Activated naive CD8-positive, alpha-beta T cell treated with anti-CD3 and anti-CD28 coated beads, Interleukin-2, amount 10 ng/mL, durations not matched to agents 7 days and 5 days (primary cell): ENCODE measurements at places on chromosomes 7 and 10.

GRCh38 chr10:97427571-97428179 lies 1.7 kb downstream of the PGAM1 start:
- no peak for DNase-seq

DNA sequence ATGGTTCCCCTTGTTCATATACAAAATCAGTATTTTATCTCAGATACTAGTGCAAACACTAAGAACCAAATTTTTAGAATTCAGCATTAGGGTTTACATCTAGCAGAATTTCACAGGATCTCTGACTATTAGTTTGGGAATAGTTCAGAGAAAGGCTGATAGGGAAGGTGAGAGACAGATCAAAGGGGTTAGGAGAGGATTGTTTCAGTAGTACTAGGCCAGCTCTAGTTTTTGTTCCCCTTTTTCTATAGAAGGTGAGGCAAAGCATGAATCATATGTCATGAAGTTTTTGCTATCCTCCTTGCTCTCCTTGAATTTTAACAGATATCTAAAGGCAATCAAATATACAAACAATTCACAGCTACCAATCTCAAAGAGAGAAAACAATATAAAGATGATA lies 26.1 kb upstream of the CTNNA3 start:
- no peak for DNase-seq

GRCh38 chr10:500876-501275 lies 188.6 kb downstream of the DIP2C start:
- no peak for DNase-seq

DNA sequence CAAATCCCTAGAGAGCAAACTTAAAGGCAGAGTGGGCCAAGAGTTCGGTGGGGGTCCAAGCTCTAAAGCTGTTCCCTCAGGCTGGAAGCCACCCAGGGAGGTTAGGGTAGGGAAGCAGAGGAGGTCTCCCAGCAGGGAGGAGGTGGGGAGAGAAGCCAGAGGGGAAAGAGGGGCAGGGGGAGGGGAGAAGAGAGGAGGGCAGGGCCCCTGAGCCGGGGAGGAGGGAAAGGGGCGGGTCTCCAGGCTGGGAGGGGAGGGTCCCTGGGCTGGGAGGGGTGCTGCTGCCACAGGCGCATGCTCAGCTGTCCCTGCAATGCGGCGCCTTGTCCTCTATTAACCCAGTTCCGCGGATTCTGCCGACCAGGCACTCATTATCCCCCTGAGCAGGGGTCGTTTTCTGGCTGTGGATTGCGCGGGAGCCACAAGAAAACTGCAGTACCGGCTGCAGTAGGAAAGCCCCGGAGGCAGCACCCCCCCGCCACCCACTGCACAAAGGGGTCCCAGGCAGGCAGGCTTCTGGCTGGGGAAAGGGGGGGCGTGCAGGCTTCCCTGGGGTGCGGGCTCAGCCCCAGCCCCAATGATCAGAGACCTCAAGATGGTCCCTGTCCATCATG lies 49.3 kb downstream of the CAMK2B start:
- no peak for DNase-seq

- no peak for DNase-seq
Observed at GRCh38 chr10:12796401-12797160, 204.9 kb downstream of the CCDC3 start.

DNA sequence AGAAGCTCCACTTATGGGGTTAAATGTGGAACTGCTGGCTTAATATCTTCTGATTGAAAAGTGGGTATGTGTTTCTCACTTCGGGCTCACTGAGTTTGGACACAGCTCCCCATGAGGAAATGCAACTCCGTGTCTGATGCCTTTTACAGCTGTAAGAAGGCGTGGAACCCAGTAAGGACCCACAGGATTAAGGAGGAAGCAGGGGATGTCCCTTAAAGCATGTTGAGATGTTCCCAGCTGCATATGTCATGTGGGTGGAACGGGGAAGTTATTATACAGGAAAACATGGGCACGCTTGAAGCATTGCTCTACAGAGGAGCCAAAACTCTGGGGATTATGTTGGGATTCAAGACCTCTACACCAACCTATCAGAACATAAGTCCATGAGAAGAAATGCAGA lies 224.4 kb downstream of the NEBL start:
- DNase-seq, result no peak

DNA sequence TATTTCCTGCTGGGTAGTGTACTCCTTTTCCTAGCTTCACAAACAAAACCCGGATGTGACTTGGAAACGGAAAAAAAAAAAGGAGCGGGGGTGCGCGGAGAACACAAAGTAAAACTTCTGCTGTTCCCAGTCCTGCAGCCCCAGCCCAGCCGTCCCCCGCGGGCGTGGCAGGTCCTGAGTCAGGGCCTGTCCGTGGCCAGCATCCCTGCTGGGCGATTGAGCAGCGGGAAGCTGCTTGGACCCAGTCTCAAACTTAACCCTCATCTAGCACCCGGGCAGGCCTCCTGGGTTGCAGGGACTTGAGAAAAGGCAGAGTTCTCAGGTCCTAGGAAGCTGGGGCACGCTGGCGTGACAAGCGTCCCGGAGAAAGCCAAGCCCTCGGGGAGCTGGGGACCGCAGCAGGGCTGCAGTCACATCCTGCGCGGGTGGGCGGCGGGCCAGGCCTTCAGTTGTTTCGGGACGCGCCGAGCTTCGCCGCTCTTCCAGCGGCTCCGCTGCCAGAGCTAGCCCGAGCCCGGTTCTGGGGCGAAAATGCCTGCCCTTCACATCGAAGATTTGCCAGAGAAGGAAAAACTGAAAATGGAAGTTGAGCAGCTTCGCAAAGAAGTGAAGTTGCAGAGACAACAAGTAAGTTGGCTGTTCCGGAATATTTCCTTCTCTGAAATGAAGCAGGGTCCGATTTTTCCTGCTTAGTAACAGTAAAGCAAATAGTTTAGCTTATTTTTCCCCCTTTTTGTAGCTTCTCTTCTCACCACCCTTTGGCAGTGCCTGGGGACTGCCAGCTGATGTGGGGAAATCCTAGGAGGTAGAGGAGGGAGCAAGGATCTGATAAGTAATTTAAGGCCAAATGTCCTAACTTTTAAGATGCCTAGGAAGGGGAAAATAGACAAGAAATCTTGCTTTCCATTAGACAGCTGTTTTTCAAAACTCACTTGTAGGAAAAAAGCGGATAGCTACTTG lies at the start of gene GNG11:
Gene GNG11, plus strand, starts transcription at position 129 of the 960 bp plus-strand sequence. Its CDS starts 403 bp downstream, at position 532.
- DNase-seq, result peak; percentile 63

- DNase-seq, result no peak
Observed at GRCh38 chr7:47611045-47611511, 29.2 kb upstream of the TNS3 start.

- DNase-seq, result no peak
Observed at GRCh38 chr7:116327135-116327534, 116.8 kb downstream of the TES start.

DNA sequence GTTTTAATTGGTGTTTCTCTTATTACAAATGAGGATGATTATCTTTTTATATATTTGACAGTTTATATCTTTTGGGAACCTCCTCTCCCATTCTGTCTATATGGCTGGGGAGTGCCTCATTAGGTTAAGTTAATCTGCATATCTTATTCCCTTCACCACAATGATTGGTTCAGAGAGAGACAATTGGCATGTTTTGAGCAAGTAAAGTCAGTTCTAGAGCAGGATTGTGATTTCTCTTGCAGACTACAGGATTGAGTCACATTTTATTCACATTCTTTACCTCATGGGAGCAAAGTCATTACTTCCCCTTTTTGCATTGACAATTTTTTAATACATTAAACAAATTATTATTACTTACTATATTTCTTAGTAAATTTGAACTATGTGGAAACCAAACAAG lies 345.6 kb downstream of the MDFIC start:
- DNase-seq, result no peak

GRCh38 chr10:85979598-85979997 lies 387.0 kb downstream of the GRID1 start:
- DNase-seq, result no peak

DNA sequence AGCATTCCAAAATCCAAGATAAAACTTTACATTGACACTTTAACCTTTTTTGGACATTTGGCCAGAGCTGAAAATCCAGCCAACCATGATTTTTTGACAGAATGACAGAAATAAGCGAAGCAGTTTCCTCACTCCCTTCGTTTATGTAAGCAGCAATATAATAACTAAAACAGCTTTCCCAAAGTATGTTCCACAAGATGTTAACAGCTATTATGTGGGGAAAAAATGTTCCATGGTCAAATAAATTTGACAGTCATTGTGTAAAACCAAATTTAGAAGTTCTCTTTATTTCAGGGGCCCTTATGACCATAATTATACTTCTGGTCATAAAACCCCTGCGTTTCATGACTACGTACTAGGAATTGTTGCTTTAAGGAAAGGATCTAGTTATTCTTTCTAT lies 416.5 kb downstream of the MAGI2 start:
- DNase-seq, result no peak

DNA sequence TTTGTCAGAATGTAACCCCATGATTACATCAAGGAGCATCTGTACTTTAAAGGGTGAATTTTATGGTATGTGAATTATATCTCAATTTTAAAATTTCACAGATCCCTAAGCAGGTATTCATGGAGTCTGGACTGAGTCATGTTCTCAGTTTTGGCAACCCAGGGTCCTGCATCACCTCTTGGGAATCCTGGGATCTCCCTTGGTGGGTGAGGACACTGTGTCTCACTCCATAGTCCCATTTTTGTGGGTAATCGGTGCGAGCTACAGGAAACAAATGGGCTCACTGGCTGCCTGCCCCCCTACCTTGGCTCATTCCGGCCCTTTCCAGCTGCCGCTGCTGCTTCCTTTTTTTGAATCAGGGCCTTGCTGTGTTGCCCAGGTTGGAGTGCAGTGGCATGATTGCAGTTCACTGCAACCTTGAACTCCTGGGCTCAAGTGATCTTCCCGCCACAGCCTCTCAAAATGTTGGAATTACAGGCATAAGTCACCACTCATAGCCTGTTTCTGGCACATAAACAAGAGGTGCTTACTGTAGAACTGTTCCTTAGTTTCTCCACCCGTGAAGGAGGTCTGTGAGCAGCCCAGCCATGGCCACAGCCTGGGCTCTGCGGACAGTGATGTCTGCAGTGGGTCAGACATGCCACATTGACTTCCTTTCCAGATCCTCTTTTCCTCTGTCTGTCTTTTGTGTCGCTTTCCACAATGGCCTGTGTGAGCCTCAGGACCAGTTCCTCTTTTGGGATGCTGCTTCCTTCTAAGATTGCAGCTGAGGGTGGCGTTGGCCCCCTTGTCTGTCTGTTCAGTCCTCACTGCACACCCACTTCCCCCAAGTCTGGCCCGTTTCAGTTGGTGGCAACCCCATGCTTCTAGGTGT lies 14.5 kb downstream of the PALD1 start:
- no peak for DNase-seq

DNA sequence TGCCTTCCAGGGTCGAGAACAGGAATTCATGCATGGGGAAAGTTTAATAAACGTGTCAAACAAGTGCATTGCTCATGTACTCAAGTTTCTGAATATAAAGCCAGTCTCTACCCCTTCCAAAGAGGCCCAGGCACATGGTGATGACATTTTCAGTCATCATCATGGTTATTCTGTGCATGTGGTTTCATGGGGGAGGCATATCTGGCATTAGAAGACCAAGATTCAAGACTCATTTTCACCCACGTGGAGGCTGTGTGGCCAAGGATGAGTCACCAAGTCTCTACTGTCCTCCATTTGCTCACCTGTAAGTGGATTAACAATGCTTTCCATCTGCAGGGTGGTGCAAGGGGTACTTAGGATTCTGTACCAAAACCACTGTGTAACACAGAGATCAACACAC lies 34.0 kb upstream of the CNPY1 start:
- DNase-seq, result no peak

- peak; percentile 86 for DNase-seq
Observed at GRCh38 chr7:151448261-151449252, 8.6 kb upstream of the CRYGN start.

DNA sequence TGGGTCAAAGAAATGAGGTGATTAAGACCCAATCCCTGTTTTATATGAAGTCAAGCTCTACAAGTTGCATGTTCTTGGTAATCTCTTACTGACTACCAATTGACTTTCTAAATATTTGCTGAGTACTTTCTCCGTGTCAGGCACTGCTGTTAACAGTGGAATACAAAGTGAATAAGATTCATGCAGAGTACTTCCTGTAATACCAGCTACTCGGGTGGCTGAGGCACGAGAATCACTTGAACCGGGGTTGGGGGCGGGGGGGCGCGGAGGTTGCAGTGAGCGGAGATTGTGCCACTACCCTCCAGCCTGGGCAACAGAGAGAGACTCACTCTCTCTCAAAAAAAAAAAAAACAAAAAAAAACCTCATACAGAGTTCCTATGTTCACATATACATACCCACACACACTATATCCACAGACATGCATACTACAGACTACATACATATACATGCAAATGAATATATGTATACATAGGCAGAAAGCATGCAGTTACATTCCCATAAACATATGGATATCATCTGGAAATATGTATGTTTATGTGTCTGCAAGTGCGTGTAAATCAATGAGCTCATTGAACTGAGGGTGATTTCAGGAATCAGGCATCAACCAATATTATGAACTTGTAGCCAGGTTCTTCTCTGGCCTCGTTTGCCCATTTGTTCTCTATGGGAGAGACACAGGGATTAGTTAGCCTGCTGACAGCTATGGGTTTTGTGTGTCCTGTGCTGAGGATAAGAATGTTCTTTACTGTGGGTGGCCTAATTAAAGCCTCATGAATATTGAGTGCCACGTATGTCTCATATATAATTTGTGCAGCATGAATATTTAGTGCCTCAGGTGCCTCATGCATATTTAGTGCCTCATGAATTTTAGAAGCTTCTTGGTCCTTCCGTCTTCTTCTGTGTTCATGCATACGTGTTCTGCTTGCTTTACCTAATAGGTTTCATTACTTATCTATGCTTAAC lies 73.9 kb downstream of the BICC1 start:
- DNase-seq, result no peak

DNA sequence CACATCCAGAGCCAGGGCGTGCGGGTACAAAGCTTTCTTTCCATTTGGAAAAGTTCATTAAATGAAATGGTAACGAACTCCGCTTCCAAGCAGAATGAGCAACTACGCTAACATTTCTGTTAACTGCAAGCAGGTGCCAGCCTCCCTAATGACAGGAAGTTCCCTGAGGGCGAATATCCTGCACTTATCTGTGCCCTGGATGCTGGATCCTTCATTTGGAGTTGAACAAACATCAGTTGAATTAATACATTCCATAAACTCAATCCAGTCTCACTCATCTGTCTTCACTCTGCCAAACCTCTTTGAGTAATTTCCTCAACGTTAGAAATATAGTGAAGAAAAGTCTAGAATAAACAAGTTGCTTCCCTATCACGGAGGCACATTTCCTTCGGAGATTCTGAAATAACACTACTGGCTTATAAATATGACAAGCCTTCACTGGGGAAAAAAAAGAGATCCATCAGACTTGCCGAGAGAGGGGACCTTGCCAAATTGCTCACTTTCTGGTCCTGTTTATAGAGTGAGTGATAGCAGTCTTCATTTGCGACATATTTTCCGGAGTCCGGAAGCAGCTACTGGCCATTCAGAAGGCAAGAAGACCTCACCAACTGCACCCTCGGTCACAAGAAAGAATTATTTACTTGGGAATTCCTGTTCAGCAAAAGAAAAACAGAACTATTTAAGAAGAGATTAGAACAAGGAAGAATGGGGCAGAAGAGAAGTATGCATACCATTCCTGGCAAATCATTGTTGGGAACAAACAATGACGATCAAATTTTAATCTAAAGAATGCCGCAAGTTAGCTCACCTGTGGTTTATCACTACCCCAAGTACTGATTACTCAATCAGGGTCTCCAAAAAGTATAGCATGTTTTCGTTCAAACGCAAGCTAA lies 196.4 kb downstream of the FAM107B start:
- DNase-seq, result no peak
